GM04503 (cell line): ENCODE measurements at places on chromosomes 12 and 14.

DNA sequence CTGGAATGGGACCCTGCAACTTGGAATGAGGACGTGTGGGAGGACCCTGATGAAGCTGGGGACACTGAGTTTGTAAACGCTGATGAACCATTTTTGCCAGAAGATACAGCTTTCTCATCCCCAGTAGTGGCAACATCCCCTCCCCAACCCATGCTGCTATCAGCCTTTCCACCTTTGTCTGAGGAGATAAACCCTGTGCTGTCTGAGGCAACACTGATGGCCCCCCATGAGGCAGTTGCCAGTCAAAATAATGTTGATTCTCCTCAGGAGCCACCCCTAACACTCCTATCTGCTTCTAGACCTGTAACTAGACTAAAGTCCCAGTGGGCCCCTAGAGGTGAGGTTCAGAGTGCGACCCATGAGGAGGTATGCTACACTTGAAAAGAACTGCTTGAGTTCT lies 7.5 kb upstream of the RNASE9 start:
- DNase-seq, result no peak

DNA sequence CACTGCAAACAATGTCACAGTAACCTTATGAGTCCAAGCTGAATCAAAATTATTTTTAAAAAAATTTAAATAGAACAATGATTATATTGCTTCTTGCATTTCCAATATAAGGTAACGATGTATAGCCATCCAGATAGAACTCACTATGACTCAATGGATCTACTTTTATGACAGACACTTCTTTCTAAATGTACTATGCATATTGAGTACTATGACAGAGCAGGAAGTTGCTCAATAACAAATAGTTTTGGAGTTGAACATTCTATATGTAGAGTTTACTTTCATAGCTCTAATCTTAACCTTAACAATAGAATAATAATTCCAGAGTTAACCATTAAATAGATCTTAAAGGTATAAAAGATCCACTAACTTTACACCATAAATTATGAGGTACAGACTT lies 46.7 kb upstream of the ALG10B start:
- no peak for DNase-seq

GRCh38 chr12:111777345-111778045 lies 10.8 kb downstream of the ALDH2 start:
- DNase-seq, result no peak

- no peak for DNase-seq
Measured at GRCh38 chr12:91311081-91311480, 128.5 kb upstream of the DCN start.

GRCh38 chr12:65196762-65197567 lies 27.6 kb downstream of the LEMD3 start:
- DNase-seq, result no peak

- no peak for DNase-seq
Measured at GRCh38 chr12:98912401-98912974, 267.4 kb downstream of the APAF1 start.

- no peak for DNase-seq
Measured at GRCh38 chr12:124898200-124898922, 16.1 kb downstream of the UBC start.

- DNase-seq, result no peak
Measured at GRCh38 chr12:39986674-39987073, 119.2 kb downstream of the SLC2A13 start.

- no peak for DNase-seq
Measured at GRCh38 chr14:33198684-33199083, 260.0 kb downstream of the NPAS3 start.

DNA sequence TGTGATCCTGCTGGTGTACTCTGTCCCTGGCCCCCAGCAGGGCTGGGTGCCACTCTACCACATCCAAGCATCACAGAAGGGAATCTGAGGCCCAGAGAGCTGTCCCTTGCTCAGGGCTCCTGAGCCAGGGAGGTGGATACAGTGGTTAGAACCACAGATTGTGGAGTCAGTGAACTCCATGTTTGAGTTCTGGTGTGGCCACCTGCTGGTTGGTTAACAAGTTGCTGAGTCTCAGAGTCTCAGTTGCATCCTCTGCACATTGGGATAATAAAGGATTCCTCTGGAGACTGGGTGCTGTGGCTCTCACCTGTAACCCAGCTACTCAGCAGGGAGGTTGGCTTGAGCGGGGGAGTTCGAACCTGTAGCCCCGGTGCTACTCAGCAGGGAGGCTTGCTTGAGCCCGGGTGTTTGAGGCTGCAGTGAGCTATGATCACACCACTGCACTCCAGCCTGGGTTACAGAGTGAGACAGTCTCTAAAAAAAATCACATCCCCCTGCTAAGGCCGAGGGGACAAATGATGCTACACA lies 39.4 kb downstream of the MVK start:
- DNase-seq, result no peak

GRCh38 chr14:90837355-90837754 lies 21.1 kb upstream of the TTC7B start:
- no peak for DNase-seq

- no peak for DNase-seq
Measured at GRCh38 chr12:90124914-90125313, 416.3 kb upstream of the ATP2B1 start.

DNA sequence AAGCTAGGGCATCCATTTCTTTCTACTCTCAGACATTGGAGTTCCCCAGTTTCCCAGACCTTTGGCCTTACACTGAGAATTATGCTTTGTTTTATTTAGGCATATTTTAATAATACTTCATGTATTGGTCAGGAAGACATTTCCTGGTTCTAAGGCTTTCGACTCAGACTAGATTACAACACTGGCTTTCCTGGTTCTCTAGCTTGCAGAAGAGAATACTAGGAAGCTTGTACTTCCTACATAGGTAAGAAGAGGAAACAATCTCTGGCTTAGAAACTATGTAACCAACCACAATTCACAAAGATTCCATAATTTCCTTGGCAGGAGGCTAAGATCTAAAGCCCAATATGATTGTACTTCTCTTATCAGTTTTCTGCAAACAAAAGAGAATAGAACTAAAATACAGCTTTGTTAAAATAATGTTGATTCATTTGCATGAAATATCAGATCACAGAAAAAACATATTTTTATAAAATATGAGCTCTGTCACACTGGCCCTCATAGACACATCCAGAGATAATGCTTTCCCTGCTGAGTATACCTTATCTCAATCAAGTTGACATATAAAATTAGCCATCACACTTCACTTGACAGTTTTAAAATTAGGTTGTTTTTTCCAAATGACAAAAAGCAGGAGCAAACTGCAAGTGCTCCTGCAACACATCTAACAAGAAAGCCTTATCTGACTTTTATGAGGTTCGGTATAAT lies 30.5 kb downstream of the CLEC2D start:
- DNase-seq, result no peak

GRCh38 chr12:93011100-93011499 lies 82.0 kb upstream of the EEA1 start:
- DNase-seq, result no peak

- no peak for DNase-seq
Measured at GRCh38 chr12:1439687-1440086, 154.7 kb downstream of the FBXL14 start.

- DNase-seq, result no peak
Measured at GRCh38 chr14:104296388-104297312, 158.3 kb downstream of the KIF26A start.

DNA sequence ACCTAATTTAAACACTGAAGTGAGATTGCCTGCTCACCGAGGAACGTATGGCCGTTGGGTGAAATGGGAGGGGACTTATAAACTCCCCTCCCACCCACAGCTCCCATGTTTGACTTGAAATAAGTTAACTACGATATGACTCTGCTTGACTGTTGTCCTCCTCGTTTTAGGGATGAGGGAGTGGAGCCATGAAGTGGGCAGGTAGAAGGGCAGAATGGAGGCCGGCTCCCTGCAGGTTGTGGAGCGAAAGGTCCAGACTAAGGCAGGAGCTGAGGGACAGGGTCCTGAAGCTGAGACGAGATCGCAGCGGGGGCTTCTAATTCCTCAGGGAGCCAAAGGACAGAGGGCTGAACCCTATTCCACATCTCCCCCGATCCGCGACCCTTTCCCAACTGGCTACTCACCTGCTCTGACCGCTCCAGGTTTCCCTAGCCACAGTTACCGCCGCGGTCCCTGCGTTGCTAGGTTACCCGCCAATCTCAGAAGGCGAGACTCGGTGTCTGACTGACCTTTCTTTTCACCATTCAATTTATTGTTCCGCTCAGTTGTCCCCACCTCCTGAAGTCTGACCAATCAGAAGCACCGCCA lies 577 bp upstream of the TPCN1 start:
- DNase-seq, result no peak

DNA sequence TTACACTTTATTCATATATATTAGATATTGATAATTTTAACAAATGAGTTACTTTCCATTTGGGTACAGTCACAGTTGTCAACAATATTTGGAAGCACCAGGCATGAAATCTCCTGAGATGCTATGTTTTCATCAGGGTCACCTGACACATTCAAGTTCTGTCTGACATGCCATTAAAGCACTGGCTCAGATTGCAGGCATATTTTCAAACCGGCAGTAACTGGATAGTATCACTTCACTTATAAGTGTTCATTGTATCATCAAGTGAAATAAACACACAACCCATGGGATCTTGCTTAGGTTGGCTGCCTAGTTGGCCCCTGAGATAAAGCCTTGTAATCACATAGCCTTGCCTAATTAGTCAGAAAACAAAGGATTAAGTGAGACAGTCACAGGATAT lies 4.8 kb downstream of the IFNG start:
- DNase-seq, result no peak

- DNase-seq, result no peak
Measured at GRCh38 chr14:56745097-56745496, 65.2 kb downstream of the OTX2 start.

- no peak for DNase-seq
Measured at GRCh38 chr12:131050463-131051154, 96.9 kb downstream of the ADGRD1 start.

- no peak for DNase-seq
Measured at GRCh38 chr12:125381373-125381772, 316.1 kb downstream of the AACS start.

GRCh38 chr12:39813776-39814175 lies 194.2 kb upstream of the ABCD2 start:
- no peak for DNase-seq

DNA sequence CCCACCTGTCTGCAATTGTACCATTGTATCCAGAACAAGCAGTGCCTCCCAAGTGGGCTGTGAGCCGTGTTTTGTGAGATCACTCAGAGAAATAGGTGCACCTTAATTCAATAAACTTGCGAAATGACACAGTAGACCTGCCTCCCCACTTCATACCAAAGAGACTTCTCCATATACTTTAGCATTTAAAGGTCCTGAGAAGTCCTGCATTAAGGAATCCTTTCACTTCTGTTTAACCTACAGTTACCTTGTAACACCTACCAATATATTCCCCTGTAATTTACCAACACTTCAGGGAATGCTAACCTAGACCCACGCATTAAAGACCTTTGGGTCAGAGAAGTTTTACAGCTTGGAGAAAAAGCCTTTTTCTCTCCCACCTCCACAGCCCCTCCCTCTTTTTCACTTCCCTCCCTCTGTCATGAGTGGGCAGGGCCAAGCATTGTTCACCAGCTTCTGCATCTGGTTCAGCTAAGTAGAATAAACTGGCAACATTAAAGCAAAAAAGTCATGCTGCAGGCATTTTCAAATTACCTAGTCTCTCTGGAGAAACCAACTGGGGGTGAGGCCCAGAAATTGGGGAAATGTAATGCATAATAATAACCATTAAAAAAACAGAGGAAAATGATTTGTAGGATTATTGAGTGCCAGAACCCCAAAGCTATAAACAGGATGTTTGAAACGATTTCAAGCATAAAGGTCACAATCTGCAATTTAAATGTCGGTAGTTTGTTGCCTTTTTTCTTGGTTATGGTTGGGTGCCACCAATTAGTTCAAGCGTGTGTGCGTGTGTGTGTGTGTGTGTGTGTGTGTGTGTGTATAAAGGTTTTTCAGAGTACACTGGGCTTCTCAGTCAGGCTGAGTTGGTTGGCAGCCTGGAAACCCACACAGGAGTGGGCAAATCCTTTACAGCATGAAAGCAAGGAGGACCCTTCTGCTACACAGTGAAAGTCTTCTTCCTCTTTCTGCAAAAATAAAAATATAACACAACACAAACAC lies 13.7 kb upstream of the WSCD2 start:
- no peak for DNase-seq

- DNase-seq, result no peak
Measured at GRCh38 chr14:68109132-68109900, 289.7 kb downstream of the RAD51B start.

- DNase-seq, result no peak
Measured at GRCh38 chr12:128802756-128803155, 21.0 kb downstream of the SLC15A4 start.

- DNase-seq, result no peak
Measured at GRCh38 chr14:77825895-77826519, 26.1 kb downstream of the ADCK1 start.
